ENCODE measurements at places on chromosomes 7 and 10.

DNA sequence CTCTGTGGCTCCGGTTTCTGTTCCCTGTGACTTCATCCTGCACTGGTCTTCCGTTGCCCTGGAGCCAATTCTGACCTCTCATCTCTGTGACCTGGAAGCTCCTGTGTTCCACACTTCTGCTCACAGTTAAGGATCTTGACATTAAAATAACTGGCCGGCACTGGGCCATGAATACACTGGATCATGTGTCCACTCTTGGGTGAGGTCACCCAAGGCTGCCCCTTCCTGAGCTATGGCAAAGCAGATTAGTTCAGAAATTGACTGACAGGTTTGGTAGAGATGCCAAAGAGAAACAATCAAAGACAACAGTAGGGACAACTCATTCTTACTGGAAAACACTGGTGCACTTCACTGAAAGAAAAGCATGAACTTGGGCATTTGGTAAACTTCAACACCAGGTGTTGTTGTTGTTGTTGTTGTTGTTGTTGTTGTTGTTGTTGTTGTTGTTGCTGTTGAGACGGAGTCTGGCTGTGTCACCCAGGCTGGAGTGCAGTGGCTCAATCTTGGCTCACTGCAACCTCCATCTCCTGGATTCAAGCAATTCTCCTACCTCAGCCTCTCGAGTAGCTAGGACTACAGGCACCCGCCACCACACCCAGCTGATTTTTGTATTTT, 36.7 kb upstream of the GRID1 start:
- no peak for DNase-seq

- no peak for DNase-seq
Measured at GRCh38 chr10:22712211-22712955, 2.0 kb downstream of the PIP4K2A start.

DNA sequence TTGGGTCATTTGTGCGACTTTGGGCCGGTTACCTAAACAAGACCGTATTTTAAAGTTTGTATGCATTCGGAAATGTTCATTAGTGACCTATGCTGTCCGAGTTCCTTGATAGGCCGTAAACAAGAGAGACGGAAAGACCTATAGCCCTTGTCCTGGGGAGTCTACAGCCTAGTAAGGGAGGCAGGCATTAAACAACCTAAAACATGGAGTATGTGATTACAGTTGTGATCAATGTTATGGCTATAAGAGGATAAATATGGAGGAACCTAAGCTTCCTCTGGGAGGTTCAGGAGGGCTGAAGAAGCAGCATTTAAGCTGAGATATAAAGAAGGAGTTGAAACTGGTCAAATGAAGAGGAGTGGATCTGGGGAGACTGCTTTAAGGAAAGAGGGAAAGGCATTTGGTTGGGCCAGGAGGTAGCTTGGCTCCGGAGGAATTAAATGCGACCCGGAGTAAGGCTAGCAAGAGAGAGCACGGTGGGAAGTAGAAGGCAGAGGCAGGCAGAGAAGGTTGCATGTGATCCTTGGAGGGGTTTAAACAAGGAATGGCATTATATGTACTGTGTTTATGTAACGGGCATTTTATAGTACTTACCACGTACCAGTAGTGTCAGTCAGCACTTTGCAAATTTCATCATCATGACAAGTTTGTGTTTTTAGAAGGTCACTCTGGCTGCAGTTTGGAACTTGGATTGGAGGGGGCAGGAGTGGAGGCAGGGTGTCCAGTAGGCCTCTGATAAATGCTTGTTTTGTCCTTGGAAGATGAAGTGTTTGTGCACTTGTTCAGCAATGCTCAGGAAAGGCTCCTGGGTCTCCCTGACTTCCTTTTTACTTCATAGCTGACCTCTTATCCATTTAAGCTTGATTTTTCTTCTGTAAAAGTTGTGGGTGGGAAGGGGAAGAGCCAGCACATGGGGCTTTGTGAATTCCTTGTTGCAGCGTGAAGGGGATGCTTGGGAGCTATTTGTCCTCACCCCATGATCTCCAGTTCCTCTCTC, 1.0 kb upstream of the AVPI1 start:
- DNase-seq: no peak

DNA sequence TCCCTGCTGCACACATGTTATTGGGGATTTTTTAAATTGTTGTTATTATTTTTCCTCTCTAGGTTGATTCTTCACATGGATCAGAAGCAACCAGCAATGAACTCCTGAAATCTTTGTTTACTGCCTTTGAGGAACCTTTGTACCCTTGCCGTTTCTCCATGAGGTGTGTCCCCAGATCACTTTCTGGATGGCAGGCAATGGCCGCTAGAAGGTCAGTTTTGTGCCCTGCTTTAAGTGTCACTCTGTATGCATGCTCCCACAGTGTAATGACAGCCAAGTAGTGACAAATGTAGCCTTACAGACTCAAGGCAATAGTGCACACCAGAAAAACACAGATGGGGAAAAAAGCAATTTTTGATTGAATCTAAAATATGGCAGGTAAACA, 47.7 kb upstream of the NRP1 start:
- DNase-seq: no peak

- DNase-seq: no peak
Measured at GRCh38 chr10:27569946-27570345, 65.8 kb downstream of the RAB18 start.

- no peak for DNase-seq
Measured at GRCh38 chr10:87925570-87925969, 62.1 kb downstream of the PTEN start.

DNA sequence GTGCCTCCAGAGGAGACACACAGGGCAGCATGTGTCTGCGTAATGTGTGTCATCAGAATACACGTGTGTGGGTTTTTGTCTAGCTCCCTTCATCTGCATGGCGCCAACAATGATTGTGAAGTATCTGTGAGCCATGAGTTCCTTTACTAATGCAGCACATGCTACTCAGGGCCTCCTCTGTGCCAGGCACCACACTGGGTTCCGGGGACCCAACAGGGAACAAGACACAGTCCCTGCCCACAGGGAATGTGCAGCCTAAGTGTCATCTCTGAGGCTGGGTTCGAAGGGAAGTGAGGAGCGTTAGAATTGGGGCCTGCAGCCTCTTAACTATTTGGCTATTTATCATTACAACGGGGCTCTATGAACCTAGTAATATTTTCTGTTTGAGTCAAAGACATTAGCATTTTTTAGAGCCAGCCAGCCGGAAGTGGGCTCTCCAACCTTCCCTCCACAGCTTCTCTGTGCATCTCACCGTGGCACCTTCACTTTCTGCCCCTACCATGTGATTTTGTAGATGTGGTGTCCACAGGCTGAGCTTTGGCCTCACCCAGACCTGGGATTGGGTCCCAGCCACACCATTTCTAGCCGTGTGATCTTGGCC, 43.9 kb upstream of the SRGN start:
- DNase-seq: no peak

GRCh38 chr10:15385552-15386455, 14.7 kb upstream of the FAM171A1 start:
- DNase-seq: no peak

Data from common myeloid progenitor, CD34-positive (primary cell).